ENCODE measurements at places on chromosomes 7 and 10.

DNA sequence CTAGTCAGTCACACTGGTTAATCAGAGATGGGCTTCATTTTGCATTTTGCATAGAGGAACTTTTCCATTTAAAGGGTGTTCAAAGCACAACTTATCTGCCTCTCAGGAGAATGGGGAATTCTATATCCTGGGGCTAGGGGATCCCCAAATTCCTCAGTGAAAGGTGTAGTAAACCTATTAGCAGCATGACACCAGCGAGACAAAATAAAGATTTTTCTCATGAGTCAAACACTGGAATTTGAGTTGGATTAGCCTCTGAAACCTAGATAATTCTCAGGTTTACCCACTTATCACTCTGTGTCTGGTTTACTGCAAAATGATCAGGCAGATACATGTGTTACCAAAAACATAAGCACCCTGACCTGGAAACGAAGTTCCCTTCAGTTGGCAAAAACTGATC is 2.1 kb downstream of the AFAP1L2 start:
- no peak for DNase-seq

- DNase-seq: peak; percentile 61
These were observed 124.9 kb downstream of the SH2D4B start for GRCh38 chr10:80662429-80663261.

GRCh38 chr10:124060148-124060720 is 33.2 kb downstream of the CHST15 start:
- no peak for DNase-seq

- no peak for DNase-seq
These were observed 86.5 kb downstream of the PAXIP1 start for GRCh38 chr7:154916381-154916780.

DNA sequence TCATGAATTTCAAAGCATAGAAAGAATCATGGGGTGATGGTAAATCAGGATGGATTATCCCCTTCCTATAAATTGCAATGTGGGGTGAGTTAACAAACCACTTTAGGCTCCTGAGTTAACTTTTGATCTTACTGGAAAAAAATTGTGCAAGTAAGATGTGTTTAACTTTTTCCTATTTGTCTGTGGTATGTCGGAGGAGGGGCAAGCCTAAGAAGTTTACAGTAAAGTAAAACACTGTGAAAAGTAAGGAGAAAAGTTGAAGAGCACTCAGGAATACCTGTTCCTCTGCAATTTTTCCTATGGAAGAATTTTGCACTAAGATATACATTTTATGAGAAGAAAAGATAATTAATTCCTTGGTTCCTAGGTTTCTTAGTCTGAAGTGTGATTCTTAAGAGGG is 44.4 kb downstream of the IFIT5 start:
- DNase-seq: no peak

- DNase-seq: no peak
These were observed 24.7 kb upstream of the SLC18A3 start for GRCh38 chr10:49585387-49585786.

- no peak for DNase-seq
These were observed 309.5 kb upstream of the TEX47 start for GRCh38 chr7:89104748-89105685.

GRCh38 chr7:48350515-48350914 is 179.3 kb downstream of the ABCA13 start:
- no peak for DNase-seq

GRCh38 chr10:1049425-1049958 is 573 bp upstream of the IDI1 start:
- DNase-seq: no peak

GRCh38 chr7:126449611-126450268 is 803.0 kb downstream of the GRM8 start:
- no peak for DNase-seq

DNA sequence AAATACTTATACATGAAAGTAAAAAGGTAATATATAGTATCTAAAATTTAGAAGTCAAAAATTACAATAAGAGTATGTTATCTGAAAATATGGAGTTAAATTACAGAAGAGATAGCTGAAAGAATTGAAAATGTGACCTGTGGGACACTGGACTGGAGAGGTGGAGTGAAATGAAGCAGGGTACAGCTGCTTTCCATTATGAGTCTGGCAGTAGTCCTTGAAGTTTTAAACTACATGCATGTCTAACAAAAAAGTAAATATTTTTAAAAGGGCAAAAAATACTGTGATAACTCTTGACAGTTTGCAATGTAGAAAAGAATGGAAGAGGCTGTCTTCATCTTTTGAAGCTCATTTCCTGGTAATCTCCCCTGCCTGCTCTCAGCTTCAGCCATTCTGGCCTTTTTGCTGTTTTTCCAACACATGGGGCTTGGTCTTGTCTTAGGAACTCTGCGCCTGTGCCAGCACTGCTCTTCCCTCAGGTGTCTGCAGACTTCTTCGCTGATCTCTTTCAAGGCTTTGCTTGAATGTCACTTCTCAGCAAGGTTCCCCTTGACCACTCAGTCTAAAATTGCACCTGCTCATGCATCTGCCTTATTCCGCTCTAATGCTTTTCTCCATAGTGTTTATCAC is 36.9 kb downstream of the PTPRZ1 start:
- no peak for DNase-seq

- no peak for DNase-seq
These were observed 5.3 kb downstream of the ARPC1A start for GRCh38 chr7:99331002-99331401.

DNA sequence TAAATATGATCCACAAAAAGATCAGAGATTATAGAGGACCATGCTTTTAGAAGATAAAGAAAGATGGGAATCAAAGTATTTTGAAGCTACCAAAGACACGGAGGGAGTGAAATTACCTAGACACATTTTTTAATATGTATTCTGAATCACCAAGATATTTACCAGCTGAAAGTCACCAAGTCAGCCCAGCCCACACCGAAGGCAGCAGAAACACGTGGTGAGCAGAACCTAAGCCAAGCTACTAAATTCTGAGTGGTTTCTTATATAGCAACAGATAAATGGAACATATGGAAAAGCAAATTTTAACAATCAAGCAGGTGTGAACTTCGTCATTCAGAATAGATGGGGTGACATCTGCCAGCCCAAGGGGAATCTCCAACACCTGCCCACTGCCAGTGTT is 134.7 kb upstream of the AKR1E2 start:
- no peak for DNase-seq

Data from stimulated activated CD4-positive, alpha-beta T cell treated with anti-CD3 and anti-CD28 coated beads, Interleukin-1b, Interleukin-23, amount 100 ng/mL, for 1 hour (primary cell).